HL-60 (cell line): ENCODE measurements at places on chromosomes 7 and 10.

GRCh38 chr7:22351329-22351692 is 5.6 kb downstream of the RAPGEF5 start:
- no peak for DNase-seq

- DNase-seq, result no peak
Observed at GRCh38 chr10:27736396-27736795, 9.2 kb downstream of the MKX start.

DNA sequence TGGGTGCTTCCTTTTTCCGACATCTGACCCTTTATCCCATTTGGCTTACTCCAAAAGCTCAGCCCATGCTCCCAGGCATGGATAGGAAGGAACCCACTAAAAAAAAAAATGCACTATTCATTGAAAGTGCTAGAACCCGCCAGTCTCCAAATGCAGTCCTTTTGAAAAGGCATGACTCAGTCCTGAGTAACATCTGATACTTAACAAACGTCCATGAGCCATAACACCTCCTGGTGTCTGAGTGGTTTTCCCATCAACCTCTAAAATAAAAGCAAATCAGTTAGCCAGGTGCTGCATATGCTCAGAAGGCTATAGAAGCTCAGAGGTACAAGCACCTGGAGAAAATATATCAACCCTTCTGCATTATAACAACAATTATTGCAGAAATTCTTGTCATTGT is 45.0 kb upstream of the CACUL1 start:
- no peak for DNase-seq

DNA sequence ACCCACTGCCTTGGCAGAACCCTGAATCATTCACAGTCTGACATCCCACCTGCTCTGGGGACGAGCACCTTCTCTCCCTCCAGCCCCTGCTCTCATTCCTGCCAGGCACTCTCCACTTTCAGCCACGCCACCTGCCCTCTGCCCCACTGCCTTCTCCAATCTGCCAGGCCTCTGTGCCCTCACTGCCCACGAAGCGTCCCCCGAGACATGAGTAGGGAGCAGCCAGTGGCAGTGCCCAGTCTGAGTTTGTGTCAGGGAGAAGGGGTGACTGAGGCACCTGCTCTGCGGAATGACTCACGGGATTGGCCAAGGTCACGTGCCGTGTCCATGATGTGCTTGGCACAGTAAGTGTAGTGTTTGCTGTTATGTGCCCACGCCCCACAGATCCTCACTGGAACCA is 215.2 kb upstream of the PPP2R2D start:
- DNase-seq, result no peak

DNA sequence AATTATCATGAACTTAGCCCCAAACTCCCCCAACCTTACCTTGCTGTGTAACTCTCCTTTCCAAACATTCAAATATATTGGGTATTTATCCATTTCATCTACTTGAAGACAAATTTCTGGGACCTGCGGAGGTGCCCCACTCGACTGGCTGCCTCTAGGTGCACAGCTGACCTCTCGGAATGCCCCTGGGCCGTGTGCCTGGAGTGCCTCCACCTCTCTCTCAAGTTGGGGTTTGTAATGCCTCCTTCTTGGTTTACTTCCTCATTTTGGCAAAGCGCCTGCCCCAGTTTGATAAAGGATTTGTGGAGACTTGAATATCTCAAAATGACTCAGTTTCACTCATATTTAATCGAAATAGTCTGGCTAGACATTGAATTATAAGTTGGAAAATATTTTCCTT is 16.6 kb downstream of the ZNF777 start:
- DNase-seq, result peak; percentile 14

DNA sequence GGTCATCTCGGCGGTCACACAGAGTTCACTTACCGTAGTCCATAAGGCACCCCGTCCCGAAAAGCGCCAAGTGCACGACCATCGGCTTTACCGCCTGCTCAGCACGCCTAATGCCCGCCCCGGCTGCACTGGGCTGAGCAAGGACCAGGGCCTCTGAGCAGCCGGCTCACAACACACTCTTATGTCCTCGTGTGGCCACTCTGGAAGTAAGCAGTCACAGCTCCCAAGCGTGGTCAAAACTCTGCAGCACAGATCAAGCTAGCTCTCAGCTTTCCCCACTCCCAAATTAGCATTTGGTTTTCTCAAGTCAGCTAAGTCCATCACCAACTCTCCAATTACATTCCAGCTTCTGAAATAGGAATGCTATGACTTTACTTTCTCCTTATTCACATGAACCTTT is 57.7 kb downstream of the MAD1L1 start:
- no peak for DNase-seq

DNA sequence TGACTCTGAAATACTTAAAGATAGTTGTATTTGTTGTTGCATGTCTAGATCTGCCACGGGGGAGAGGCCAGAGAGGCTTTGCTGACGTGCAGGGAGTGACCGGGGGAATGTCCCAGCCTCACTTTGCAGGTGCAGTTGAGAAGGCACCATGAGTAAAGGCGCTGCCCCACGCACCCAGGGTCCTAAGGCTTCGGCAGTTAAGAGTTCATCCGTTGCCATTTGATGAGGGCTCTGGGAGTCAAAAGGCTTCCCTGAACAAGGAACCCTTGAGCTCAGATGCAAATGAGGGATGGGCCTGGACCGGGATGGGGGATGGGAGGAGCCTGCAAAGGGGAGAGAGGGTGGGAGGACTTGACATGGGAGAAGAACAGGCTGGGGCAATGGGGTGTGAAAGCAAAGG is 20.4 kb downstream of the PPP2R2D start:
- DNase-seq, result no peak

DNA sequence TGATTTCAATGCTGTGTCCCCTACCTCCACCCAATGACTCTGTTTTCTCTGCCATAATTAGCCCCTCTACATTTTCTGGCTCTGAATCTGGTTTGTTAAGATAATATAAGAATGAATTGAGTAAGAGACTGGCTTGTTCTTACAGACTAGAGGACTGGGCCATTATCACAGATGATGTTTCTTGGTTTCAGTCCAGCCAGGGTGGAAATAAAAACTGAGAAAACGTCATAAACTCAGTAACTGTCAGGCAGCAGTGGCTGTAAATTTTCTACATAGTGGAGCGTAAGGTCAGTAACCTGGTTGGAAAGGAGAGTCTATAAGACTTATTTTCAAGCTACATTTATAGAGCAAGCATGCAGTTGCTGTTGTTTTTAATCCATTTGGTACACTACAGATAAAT is 485.4 kb downstream of the HTR7 start:
- no peak for DNase-seq

- no peak for DNase-seq
Observed at GRCh38 chr7:37483627-37484026, 35.0 kb upstream of the ELMO1 start.

GRCh38 chr10:24346877-24347519 is 138.1 kb downstream of the KIAA1217 start:
- no peak for DNase-seq

DNA sequence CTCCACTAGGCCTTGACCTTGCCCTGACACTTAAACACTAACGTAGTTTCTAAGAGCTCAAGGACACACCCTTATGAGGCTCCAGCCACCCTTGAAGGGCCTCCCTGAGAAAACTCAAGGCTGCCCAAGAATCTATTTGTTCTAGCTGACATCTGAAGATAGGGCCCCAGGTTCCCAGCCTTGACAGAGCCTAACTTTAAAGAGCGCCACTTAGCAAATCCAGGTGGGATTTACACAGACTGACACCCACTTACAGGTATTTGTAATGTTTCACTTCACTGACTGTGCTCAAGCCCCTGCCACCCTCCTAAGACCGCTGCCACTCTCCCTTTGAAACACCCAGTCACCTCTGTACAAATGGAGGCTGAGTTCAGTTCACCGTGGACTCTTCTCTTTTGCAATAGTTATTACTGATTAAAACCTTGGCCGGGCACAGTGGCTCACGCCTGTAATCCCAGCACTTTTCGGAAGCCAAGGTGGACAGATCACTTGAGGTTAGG is 90.4 kb downstream of the SVOPL start:
- no peak for DNase-seq

- DNase-seq, result no peak
Observed at GRCh38 chr7:38977685-38978084, at the start of gene POU6F2. Gene POU6F2, plus strand, starts transcription at chr7:38977909. Its CDS starts 45 bp downstream, at chr7:38977954.

DNA sequence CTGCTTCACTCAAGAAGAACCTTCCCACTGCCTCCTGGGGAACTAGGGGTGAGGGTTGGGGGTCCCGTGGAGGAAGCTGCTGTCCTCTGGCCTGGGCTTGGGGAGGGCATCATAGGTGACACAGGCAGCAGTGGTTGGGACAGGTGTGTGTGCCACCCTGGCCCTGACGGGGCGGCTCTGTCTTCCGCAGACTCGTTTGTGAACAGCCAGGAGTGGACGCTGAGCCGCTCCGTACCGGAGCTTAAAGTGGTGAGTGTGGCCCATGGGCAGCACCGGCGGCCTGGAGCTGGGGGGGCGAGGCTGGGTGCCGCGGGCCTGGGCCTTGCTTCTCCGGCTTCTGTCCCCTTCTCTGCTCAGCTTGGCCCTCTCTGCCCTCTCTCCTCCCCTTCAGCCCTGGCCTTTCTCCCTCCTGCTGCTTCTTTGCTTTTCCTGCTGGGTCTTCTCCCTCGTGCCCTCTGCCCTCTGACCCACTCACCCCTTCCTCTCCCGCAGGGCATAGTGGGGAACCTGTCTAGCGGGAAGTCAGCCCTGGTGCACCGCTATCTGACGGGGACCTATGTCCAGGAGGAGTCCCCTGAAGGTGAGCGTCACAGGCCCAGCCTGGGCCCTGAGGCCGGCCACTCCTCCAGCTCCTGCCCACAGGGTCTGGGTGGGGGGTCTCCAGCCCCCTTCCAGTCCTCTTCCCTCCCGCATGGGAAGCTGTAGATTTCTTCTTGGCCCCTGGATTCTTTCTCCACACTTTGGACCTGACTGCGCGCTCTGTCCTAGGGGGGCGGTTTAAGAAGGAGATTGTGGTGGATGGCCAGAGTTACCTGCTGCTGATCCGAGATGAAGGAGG is 30.5 kb downstream of the AGAP3 start:
- DNase-seq, result no peak

- no peak for DNase-seq
Observed at GRCh38 chr10:98795467-98795866, 348.7 kb upstream of the HPS1 start.

DNA sequence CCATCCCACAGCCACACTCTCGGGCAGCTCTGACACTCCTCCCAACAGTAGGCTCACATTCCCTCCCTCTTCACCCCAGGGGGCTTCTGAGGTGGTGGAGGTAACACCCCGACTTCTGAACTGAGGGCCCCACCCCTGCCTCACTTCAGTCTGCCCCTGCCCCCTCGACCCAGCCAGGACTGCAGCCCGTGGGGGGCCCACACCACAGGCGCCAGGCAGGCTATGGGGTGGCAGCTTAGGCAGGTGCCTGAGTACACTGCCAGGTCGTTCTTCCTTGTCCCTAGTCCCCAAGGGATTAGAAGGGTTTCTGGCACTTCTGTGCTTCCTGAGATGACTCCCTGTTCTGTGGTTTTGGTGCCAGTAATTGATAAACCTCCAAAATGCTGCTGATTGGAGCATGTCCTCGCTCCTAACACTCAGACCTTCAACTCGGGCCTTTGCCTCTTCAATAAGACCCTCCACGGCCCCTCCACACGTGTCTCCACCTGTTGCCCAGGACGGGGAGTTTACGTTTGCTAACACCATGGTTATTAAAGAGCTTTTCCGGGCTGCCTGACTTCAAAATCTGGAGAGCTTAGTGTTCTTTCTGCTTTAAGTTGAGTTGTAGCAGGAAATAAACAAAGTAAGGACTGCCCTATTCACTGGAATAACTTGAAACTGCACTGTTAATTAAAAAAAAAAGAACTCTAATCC is 23.8 kb upstream of the LARP4B start:
- DNase-seq, result no peak

DNA sequence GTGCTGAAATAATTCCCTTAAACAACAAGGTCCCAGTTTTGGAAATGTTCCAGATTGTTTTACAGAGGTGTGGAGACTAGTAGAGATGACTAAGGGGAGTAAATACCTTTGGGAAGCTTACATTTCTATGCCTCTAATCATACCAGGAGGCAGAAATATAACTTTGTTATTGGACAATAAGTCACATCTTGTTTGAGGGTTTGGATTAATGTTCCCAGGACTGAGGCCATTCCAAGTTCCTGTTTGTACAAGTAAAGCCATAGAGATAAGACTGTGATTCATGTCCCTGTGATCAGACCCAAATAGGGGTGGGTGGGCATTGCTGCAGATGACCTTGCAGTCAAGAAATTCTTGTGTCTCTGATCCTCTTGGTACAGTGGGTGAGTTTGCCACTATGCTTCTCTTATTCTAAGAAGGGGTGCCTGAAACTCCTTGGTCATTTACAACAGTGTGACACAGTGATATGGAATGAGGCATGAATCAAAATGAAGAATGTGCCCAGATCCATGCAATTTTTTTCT is 508.3 kb downstream of the SORCS3 start:
- no peak for DNase-seq
